ENCODE measurements at places on chromosomes 2 and 18.
A peak's percentile ranks its signal among the peaks of the same experiment; 100 is the strongest.

DNA sequence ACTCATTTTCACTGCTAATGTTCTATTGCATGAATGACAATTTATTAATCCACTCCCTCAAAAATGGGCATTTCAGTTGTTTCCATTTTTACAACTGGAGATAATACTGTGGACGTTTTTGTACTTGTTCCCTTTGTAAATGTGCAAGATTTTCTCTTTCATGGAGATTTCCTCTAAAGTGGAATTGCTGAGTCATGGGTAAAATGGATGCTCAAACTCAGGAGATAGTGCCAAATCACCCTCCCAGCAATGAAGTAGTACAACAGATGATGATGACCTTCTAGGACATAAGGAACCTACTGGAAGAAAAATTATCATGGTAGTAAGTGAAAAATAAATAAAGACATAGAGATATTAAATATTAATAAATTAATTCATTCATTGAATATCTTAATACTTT is 460.8 kb upstream of the CHST9 start:
- DNase-seq, result no peak

DNA sequence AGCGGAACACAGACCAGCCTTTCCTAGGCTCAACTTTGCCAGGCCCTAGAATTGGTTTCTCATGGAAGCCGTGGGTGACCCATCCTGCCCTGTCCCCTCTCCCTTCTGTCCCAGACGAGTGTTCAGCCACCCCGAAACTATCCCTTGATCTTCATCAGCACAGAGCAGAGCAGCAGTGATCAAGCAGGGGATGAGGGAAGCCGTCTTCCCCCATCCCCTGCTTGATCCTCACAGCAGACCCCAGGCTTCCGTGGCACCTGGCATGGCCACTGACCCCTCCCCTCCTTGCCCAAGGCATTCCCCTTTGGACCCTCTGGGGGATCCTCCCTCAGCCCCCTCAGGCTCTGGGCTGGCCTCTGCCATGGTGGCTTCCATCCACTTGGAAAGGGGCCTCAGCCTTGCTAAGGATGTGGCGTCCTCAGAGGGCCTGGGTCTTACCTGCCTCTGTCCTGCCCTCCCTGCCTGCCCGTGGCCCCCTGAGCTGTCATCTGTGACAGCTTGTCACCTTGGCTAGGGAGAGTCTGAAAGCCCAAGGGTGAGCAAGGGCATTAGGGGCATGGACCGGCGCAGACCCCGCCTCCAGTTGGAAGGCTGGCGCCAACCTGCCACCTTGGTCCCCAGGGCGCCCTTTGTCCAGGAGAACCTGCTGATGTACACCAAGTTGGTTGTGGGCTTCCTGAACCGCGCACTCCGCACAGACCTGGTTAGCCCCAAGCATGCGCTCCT is 10.4 kb upstream of the CCDC74A start:
- DNase-seq, result no peak

- no peak for DNase-seq
Observed at GRCh38 chr2:56231361-56231760, 47.6 kb downstream of the CCDC85A start.

GRCh38 chr2:94879314-94879981 is 8.2 kb downstream of the TEKT4 start:
- DNase-seq, result no peak

DNA sequence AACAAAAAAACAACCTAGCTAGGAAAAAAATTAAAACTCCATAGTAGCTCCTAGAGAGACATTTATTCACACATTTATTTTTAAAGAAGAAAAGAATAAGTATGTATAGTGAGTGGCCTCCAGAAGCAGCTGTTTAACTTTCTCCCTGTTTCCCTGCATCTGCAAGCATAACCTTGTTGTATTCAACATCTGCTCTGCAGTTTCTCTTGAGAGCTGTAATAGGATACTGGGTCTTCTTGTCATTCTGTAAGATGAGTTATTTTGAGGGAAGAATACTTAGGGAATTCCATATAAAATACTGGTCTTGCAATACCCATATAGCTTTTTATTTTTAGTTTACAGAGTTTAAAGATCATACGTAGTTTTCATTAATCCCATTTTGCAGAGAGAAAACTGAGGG is 246.6 kb downstream of the LRRTM1 start:
- DNase-seq, result no peak

- no peak for DNase-seq
Observed at GRCh38 chr2:230179907-230180306, 39.9 kb downstream of the SP110 start.

DNA sequence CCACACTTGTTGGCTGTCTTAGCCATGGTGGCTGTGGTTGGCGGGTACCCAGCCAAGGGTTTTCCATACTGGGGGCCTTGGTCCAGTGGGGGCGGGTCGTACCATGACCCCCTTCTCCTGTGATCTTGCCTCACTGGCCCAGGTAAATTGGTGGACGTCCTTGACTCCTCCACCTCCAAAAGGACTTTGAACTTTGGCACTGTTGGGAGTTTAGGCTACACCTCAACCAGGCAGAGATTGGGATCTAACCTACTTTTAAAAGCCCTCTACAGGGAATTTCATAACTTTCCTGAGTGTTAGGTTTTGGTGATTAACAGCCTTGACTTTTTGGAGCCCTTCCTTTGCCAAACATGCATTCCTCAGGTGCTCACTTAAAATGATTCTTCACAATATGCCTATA is 106.7 kb downstream of the NEDD4L start:
- DNase-seq, result no peak

- no peak for DNase-seq
Observed at GRCh38 chr2:3284657-3285630, 92.7 kb downstream of the EIPR1 start.

GRCh38 chr2:68158134-68158447 is 403 bp downstream of the PNO1 start:
- DNase-seq, result no peak

GRCh38 chr2:194556629-194557028 is 1100.4 kb upstream of the SLC39A10 start:
- DNase-seq, result no peak

- no peak for DNase-seq
Observed at GRCh38 chr2:68272246-68272994, 20.1 kb upstream of the PPP3R1 start.

GRCh38 chr2:150159300-150159699 is 328.2 kb downstream of the RND3 start:
- no peak for DNase-seq

- DNase-seq, result peak; percentile 45
Observed at GRCh38 chr2:196927376-196928225, 1.1 kb upstream of the PGAP1 start.

GRCh38 chr2:218033208-218033589 is 30.4 kb upstream of the TNS1 start:
- DNase-seq, result no peak

- DNase-seq, result no peak
Observed at GRCh38 chr18:9287036-9287435, 47.5 kb upstream of the TWSG1 start.

DNA sequence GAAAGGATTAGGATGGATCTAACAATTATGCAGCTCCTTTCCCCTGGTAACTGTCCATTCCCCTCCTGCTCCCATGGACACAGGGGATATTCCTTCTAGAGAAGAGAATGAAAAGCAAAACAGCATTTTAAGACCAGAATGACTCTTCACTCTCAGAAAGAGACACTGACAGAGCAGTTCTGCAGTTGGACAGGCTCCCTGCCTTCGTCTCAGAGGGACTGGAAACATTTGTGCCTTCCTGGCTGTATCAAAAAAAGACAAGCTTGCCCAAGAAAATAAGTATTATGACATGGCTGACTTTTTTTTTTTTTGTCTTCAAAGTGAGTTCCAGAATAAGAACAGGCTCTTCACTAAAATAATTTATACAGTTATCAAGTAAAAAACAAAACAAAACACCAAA is 9.5 kb downstream of the PID1 start:
- no peak for DNase-seq

- no peak for DNase-seq
Observed at GRCh38 chr18:78092901-78093300, 843.3 kb downstream of the GALR1 start.

- no peak for DNase-seq
Observed at GRCh38 chr18:63025251-63026090, 294.1 kb downstream of the BCL2 start.

DNA sequence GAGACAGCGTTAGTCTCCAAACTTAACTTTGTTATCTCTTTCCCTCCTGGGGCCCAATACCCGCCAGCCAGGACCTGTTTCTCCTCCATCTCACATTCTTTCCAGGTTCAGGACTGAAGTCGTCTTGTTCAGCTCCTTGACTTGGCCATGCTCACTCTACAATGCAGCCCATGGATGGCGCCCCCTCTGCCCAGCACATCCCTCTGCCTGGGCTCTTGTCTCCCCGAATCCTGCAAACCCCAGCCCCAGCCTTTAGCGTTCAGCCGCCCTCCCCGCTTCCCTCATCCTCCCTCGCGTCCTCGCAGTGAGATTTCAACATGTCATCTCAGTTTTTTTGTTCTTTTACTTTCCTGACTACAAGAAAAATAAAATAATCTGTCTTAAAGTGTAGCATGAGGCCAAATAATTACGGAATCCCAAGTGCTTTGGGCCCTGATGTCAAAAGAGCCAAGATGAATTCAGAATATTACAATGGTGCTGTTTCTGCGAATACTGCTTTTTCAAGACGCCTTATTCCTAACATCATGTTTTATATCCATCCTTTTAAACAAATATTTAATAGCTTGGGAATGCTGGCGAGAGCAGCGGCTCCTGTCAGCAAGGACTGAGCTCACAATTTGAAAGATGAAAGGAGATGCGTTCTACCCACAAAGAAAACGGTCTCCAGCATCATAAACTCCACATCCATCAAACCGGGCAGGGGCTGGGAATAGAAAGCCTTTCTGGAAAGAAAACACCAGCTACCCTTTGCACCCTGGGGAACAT is 1.0 kb downstream of the FAM178B start:
- no peak for DNase-seq

- DNase-seq, result no peak
Observed at GRCh38 chr18:79572093-79572780, 107.4 kb upstream of the CTDP1 start.
